ENCODE measurements at places on chromosomes 1 and 21.

DNA sequence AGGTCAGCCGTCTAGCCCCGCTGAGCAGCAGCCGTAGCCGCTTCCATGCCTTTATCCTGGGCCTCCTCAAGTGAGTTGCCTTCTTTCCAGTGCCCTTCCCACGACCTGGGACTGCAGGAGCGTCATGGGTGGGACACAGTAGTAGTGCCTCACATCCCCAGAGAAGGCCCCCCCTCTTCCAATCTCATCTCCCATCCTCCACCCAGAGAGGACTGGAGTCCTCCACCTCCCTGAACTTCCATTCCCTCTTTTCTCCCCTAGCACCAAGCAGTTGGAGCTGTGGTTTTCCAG, 4.9 kb downstream of the RUSC1 start:
- DNase-seq, result no peak

DNA sequence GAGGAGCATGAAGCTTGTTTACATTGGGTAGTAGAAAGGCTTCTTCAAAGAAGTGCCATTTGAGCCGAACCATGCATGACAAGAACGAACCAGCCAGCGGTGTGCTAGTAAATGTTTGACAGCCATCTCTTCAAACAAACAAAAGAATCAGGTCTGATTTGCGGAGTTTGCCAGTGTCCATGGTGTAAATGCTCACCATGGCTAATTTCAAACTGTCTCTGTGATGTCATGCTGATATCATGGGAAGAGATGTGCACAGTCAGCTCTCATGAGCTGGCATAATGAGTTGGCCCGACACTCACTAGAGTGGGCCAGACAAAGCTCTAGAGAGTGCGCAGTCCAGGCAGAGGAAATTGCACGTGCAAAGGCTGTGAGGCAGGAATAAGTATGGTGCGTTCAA, 101.1 kb downstream of the KAZN start:
- DNase-seq, result no peak

GRCh38 chr1:225460737-225461532, 33.1 kb upstream of the LBR start:
- DNase-seq, result peak; percentile 29

DNA sequence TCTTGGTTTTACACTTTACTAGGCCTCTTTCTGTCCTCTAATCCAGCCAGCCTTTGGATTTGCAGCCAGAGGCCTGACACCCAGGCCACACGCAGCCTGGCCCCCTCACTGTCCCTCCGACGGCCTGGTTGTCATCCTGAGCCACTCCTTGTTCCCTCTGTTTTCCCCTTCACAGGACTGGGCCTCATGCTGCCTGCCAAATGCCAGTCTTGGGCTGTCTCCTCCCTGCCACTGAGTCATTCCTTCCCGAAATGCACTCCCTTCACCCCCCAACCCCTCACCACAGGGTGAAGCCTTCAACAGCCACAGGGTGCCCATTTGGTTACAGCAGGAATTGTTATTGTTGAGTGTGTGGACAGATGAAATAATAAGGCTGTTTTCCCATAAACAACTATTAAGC, 21.3 kb downstream of the ACOT11 start:
- DNase-seq, result no peak

GRCh38 chr21:42145569-42146272, 73.2 kb upstream of the ABCG1 start:
- DNase-seq, result peak; percentile 67

DNA sequence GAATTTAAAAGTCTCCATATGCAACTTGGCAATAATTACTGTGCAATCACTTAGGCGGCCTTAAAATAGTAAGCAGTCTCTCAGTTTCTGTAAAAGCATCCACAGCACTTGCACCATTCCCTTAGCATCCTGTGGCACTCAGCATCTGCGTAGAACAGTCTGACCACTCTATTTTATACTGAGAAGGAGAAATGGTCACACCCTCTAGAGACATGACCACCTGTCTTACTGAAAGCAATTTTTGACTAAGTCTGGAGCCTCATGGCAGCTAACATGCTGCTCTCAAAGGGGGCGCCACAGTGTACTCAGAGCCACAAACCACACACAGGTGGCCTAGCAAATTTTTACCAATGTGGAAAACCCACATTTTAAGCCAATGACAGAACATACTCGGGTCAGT, 62.0 kb downstream of the KCNK1 start:
- DNase-seq, result no peak

GRCh38 chr1:169122976-169123375, 16.5 kb downstream of the ATP1B1 start:
- DNase-seq, result no peak

DNA sequence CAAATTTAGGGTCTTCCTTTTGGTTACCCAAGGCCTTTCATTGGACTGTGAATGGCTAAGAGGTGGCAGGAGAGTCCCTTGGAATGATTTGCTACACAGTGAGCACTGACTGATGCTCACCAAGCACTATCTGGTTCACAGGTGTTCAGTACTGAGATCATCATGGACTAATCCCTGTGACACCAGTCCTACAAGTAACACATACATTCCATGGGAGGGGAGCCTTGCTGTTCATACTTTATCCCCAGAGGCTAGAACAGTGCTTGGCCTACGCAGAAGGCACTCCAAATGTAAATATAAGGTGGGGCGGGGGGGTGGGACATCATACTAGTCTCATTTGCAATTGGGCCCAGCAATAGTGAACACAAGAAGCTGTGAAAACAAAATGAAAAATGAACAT, 20.5 kb upstream of the TMEM200B start:
- DNase-seq, result peak; percentile 5

DNA sequence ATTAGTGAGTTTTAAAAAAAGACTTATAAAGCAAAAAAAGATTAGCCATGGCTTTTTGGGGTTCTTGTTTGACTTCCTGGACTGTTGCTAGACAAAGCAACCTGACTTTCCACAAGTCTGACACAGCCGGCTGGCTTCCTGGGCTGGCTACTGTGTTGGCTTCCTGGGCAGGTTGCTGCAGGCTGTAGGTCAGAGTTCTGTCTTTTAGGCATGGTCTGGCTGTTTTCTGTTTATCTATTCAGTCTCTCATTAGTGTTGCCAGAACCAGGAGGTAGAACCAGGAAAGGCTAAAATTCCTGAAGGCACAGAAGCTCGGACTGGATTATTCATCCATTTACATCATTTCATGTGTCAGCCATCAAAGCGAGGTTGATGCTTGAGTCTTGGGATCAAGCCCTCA, 88.6 kb upstream of the SLC35F3 start:
- no peak for DNase-seq

DNA sequence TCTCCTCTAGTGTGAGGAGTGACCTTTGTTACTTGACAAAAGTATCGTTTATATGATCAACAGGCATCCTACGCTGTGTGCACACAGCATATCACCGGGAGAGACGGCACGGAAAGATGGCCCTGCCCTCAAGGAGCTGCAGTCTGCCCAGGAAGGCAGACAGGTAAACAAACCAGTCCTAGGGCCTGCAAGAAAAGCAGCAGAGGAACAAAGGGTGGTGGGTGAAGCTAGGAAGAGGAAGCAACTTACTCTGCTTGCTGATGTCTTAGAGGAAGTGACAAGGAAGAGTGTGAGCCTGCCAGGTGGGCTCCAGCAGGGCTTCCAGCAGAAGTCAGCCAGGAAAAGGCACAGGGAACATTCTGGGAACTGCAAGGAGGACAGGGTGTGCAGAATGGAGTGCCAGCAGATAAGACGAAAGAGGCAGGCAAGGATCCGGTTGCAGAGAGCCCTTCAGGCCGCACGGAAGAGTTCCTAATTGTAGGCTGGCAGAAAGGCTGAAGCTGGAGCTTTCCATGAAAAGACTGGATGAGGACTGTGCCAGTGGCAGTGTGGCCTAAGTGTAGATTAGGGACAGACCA, 106.7 kb downstream of the SLC45A1 start:
- peak; percentile 53 for DNase-seq

GRCh38 chr21:28402616-28402989, 590.1 kb downstream of the LTN1 start:
- DNase-seq, result no peak

DNA sequence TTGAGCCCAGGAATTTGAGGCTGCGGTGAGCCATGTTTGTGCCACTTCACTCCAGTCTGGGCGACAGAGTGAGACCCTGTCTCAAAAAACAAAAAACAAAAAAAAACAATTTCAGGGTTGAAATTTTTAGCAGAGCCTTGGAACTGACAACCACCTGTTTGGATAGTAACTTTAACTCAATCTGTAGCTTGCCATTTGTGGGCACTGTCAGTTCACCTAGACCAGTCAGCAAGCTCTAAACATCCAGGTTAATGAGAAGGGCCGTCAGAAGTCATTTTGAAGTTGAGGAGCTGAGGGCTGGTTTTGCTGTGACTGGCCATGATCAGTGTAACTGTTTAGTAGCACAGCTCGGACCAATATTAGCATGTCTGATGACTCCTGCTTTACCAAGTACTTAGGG, 8.4 kb downstream of the TRAPPC10 start:
- no peak for DNase-seq

- DNase-seq, result no peak
Observed at GRCh38 chr1:832136-832535, 91.6 kb upstream of the SAMD11 start.

DNA sequence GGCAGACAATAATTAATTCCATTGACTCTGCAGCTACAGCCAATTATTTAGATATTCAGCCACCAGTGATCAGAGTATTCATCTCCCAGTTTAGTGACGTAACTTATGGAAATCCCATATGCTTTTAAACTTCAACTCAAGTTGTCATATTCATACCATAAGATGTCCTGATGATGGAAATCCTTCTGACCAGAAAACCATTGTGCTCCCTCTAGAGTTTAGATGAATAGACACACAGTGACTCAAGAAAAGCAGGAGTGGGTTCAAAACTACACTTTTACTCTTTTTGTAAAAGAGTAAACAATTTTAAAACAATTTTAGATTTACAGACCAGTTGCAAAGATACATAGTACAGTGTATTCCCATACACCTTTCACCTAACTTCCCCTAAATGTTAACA, 463.7 kb downstream of the KCNT2 start:
- DNase-seq, result no peak

DNA sequence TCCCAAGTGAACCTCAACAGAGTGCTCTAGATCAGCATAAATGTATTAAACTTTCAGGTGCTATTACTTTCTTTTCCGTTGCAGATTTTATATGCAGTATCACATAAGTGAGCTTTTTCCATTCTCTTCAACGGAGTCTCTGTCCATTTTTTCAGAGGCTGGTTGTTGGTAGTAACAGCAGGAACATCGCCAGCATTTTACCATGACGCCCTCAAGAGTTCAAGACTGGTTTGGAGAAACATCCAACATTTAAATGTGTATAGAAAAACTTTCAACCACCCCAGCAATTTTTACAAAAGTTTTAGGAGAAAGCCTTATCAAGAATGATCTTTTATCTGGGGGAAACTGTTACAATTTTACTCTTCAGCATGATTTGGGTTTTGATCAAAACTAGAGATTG, 117.0 kb downstream of the TGFB2 start:
- no peak for DNase-seq

DNA sequence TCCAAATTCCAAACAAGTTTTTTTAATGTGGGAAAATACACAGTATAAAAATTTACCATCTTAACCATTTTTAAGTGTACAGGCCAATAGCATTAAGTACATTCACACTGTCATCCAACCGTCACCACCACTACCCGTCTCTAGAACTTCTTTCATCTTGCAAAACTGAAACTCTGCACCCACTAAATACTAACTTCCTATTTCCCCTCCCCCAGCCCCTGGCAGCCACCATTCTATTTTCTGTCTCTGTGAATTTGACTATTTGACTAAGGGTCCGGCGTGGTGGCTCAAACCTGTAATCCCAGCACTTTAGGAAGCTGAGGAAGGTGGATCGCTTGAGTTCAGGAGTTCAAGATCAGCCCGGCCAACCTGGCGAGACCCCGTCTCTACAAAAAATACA, 36.1 kb downstream of the CLSTN1 start:
- DNase-seq, result peak; percentile 50

DNA sequence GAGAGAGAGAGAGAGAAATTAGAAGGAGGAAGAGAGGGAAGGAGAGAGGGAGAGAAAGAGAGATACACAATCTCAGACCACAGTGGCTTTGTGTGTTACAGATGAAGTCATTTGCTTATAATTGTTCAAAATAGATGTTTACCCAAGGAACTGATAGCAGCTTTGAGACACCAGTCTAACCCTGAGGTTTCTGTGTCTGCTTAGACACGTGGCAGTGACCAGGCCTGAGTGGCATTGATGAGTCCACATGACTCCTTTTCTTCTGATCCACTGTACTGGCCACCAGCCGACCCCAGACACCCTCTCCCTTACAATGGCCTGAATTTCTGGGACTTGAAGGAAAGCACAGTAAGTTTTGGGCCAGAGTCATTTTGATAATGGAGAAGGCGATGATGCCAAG, 104.9 kb downstream of the DUSP10 start:
- DNase-seq, result no peak

DNA sequence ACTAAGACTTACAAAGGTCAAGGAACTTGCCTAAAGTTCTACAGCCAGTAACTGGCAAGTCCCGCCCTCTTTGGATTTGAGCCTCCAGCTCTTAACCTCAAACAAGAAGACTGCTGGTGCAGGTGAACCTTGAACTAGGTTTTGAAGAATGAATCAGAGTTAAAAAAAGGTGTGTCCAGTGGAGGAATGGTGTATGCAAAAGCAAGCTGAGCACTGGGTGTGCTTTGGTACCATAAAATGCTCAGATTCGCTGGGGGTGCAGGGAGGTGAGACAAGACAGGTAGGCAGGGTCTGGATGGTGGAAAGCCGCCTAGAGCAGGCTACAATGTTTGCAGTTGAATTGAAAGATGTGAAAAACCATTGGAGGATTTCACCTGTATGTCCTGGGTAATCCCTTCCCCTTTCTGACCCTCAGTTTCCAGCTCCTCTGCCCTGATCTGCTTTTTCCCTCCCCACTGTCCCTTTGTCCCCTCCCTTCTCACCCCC, 39.8 kb downstream of the FOXD2 start:
- no peak for DNase-seq

DNA sequence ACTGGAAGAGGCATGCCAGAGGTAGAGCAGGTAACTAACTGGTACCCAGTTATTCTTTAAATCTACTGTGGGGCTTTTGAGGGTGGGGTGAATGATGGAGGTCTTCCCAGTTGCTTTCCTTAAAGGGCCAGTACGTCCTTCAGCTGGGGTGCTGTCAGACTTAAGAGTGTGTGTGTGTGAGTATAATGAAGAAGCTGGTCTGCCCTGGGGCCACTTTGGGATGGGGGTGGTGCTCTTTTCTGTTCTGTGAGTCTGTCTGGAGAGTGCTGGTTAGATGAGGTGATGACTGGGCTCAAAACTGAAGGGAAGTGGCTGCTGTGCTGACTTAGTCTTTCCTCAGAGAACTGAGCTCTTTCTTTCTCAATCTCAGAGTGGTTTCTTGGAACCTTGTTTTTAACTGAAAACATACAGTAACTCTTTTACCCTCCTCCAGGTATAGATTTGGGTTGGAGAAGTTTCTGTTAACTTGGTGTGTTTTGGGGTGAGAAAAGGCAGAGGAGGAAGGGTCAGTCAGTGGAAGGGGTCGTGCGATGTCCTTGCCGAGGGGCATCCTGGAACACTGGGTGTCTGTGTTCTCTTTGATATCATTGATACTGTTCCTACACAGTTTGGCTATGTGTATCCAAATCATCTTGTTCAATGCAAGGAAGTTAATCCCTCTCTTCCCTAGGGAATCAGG, 746 bp downstream of the MACF1 start:
- DNase-seq, result peak; percentile 56

- no peak for DNase-seq
Observed at GRCh38 chr1:210695026-210695425, 366.3 kb downstream of the HHAT start.

GRCh38 chr1:54273092-54273794, 73.3 kb downstream of the MRPL37 start:
- DNase-seq, result no peak
